CD4-positive, alpha-beta memory T cell (primary cell): ENCODE measurements at places on chromosomes 16 and 17. TPM values are rescaled to one million over a fixed set of nuclear protein-coding genes. Genes with fewer than 3 reads are reported as not detected.

Gene WSCD1
- polyA plus RNA-seq = not detected

Gene CSH1
- not detected for polyA plus RNA-seq

Gene OTOP3
- not detected for polyA plus RNA-seq

Gene MYO15B
- polyA plus RNA-seq = not detected

Gene SECTM1
- polyA plus RNA-seq = 2.2 TPM

Gene PITPNC1
- 124 TPM for polyA plus RNA-seq

Gene C1QTNF8
- polyA plus RNA-seq = not detected

Gene ANKRD40CL
- not detected for polyA plus RNA-seq

Gene GAA
- polyA plus RNA-seq = 14.5 TPM

Gene SLFN14
- polyA plus RNA-seq = not detected

Gene ASGR1
- not detected for polyA plus RNA-seq

Gene KRTAP9-2
- polyA plus RNA-seq = not detected

Gene LGALS9
- 33.2 TPM for polyA plus RNA-seq
